Muscle of back (tissue), 13 donors: ENCODE measurements at places on chromosomes 6 and 20.

DNA sequence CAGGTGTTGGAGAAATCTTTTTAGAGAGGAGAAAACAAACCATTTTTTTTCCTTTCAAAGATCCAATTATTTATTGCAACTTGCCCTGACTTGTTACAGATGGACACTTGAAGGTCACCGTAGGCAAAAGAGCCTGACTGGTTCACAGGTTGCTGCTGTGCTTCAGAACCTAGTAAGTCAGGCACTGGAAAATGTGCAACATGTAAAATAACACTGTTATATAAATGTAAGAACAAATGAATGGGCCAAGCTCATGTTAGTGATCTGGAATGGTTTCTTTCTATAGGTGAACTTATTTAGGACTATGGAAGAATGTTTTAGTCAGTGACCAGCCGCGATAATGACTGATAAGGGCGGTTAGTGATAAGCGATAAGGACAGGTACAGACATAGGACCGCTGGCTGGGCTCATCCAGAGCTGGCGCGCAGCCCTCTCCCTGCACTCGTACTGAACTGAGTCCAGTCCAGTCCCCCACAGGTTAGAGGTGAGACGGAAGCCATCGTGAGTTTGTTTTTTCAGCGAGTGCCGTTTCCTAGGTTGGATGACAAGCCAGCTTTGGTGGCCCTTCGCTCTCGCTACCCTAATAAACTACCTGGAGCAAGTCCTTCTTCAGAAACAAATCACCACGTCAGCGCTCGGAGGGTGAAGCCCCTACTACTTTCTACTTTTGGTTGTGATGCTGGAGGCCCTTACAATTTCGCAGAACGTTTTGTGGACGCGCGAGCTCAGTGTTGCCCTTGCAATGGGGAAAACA, 94.4 kb upstream of the PRDM1 start:
- no peak for DNase-seq

DNA sequence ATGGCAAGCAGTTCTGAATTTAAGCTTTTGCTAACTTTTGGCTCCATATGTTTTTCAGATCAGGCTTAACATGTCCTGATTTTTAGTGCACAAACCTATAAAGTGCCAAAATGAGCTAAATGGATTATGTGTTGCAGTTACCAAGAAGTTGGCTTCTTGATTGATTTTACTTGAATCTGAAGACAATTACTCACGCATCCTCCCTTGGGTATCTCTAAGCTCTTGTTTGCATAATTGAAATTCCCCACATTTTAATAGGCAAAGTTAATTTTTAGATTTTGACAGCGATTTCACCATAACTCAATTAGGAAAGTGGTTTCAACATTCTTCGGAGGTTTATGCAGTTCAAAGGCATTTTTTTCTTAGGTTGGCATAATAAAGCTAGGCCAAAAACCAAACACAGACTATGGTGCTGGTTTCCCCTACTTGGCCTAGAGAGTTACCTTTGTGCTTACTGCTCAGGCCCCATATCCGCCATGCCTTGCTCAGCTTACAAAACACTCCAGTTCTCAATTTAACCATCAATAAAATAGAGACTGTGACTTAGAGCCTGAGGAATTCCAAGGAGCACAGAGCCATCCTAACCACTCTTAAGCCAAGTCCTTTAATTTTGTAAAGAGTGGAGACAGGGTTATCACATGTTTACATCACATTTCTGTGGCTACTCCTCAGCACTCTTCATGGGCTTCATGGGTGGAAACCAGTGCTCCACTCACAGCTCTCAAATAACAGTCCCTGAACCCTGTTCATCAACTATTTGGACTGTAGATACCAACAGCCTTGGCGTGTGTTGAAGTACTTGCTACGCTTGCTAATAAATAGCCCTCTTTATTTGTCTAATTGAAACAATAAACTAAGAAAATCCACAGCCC, 32.1 kb downstream of the LAMA4 start:
- peak; percentile 73 for DNase-seq

- DNase-seq, result no peak
Measured at GRCh38 chr6:116090251-116090650, 10.4 kb upstream of the NT5DC1 start.

- DNase-seq, result no peak
Measured at GRCh38 chr6:137904822-137905617, 38.0 kb downstream of the TNFAIP3 start.

DNA sequence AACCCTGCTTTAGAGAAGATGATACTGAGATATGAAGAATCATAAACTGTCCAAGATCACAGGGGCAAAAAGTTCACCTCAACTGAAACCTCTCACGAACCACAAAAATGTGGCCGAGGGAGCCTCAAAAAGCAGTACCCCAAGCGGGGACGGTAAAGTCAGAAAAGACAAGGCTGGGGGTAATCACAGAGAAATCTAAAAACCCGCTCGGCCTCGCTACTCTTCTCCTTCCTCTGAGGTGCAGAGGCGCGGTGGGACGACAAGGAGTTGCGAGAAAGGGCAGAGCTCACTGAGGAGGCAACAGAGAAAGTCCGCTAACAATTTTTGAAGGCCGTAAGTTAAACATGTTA, 356 bp upstream of the IRAK1BP1 start:
- DNase-seq, result no peak

- no peak for DNase-seq
Measured at GRCh38 chr6:28816909-28817807, 106.6 kb downstream of the TRIM27 start.

DNA sequence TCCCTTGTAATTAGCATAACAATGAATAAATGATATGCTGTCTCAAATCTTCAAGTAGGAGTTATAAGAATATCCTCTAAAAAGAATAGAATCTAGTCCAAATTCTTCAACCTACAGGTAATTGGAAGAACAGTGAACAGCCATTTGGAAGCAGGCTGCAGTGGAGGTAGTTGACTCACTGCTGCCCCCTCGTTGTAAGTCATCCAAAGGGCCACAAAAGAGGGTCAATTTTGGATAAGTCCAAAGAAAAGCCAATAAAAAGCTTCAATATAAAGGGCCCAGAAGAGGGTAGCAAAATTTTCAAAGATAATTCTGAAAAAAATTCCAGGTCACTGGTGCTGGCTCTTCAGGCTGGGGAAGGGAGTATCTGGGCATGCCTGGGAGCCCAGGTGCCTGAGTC, 60.8 kb upstream of the SSTR4 start:
- no peak for DNase-seq

DNA sequence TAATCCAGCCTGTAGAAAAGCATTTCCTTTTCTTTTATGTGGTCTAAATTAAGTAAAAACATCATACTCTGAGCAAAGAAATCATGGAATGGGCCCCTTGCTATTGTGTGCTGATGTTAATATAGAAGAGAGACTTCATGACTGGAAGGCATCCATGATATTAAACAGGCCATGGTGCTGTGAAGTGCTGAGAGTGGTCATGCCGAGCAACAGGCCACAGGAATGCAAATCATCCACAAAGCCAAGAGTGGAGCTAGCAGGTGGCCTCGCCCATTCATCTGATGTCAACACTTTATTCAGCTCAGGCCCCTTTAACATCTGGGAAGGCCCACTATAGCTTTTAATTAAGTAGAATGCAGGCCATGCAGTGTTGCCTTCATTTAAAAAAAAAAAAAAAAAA, 115.2 kb upstream of the HMGCLL1 start:
- no peak for DNase-seq

DNA sequence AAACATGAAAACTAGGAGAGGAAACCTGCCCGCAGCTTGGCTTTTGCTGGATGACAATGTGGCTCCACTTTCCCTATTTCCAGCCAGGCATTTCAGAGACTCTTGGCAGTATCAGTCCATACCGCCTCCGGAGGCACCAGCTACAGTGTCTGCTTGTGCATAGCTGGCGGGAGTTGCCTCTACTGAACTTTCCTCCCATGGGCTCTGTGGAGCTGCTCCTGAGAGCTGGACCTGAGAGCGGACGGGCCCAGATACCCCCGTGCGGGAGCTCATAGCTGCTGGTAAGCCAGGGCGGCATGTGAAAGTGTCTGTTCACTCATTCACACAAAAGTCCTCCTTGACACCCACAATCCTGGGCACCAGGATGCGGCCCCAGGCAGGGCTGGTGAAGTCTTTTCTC, 130.3 kb upstream of the PMEPA1 start:
- DNase-seq, result no peak

DNA sequence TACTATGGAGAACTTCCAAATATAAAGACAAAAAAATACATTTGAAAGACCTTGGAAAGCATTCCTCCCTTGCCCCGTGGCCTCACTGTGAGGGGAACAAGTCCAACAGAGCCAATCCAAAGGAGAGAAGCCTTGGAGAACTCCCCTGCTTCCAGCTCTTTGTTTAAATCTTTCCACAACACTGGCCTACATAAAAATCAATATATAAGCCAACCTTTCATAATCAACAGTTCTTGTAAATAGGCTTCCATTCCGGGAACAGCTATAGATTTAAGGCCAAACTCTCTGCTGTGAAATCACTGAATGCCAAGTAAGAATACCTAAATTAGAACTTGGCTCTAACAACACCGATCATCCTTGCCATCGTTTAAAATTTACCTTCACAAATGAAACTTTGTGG, 242.1 kb downstream of the HACE1 start:
- DNase-seq, result peak; percentile 34

DNA sequence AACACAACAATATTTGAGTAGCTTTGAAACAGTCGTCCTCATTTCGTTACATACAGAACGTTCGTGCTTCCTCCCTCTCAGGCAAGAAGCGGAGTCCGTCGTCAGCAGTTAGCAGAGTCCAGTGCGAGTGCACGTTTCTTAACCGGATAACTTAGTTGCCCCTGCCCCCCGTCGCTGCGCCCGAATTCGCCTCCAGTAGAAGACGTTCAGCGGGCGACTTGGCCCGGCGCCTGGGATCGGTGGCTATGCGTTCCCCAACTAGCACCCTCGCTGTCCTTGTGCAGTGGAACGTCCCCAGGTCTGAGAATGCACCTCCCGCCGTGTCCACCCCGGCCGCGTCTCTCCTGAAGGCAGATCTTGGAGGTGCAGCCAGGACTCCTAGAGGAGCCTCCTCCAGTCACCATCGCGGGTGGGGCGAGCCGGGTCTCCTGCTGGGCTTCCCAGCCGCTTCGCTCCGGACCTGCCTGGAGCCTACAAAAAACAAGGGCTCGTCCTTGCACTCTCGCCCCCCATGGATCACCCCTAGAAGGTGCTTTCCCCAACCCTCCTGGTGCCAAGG, 910 bp upstream of the PCSK2 start:
- no peak for DNase-seq

DNA sequence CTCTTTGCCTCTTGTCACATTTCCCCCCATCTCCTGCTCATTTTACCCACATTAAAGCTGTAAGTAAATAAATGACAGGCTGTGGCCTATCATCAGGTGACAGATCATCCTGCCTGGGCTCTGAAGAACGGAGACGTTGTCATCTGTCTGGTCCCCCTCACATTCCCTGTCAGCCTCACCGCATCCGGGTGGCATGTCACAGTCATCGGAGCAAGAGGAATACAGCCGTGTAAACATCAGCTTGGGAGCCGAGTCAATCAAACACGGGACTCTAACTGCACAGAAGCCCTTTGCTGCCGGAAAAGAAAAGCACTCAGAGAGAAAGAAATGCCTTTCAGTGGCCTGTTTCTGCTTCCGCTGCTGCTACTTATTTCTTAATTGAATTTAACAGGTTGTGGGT, 371.9 kb upstream of the ID4 start:
- DNase-seq, result no peak

- DNase-seq, result no peak
Measured at GRCh38 chr6:14585689-14586088, 468.1 kb downstream of the CD83 start.

DNA sequence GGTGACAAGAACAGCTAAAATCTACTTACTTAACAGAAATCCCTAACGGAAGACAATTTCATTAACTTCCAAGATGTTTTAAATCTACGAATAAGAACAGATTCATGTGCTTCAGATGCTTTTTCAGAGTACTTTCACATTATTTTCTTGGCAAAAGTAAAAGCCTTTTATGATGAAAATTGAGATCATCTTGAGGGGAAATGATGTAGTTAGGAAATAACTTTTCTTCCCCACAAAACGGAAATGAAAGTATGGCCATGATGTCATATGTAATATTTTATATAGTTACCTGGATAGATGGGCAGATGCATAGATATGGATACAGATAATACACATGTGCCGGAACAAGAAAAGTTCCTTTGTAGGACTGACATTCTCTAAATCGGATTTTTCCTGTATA, 32.8 kb downstream of the SASH1 start:
- no peak for DNase-seq

DNA sequence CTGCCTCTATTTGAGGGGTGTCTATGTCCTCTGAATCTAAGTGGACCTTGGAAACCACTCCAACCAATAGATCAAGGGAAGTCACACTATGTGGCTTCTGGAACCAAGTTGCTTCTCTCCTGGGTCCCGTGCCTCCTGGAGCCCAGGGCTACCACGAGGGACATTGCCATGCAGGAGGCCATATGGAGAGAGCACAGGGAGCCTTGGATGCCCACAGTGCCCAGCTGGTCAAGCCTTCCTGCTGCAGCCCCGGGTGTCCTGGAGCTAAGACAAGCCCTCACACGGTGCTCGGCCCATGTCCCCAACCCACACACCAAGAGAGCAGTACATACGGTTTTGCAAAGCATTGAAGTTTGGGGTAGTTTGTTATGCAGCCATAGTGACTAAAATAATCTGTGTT, 231.6 kb downstream of the SYNDIG1 start:
- DNase-seq, result no peak

- no peak for DNase-seq
Measured at GRCh38 chr6:11785774-11786579, 7.4 kb upstream of the ADTRP start.

DNA sequence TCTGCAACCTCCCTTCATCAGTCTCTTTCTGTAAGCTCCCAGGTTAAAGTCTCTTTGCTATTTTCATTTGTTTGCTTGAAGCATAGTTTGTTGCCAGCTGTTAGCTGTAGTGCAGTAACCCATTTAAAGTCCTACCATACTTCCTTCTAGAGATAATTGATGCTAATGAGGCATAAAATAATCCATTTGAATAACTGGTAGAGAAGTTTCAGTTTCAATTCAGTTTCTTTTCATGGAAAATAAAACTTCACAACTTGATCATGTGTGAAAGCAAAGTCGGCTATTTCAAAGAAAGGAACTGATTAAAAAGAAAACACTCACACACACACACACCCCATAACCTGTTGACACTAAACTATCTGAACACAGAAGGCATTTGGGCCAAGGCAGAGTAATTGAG, 68.5 kb upstream of the TENT5A start:
- DNase-seq, result no peak

DNA sequence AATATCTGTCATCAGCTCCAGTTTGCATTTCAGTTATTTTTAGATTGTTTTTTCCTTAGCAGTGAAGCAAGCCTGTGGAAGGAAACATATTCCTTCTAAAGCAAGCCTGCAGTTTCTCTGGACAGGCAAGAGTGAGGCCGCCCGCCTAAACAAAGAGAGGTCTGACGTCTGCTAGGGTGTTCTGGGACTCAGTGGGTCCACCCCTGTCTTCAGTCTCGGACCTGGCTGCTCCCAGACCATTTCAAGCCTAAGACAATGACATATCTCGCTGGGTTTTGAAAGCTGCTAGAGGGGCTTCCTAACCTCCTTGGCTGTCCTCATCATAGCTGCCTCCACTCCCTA, 36.8 kb upstream of the RNF24 start:
- DNase-seq, result no peak
